ENCODE measurements at places on chromosomes 16 and 17.

- DNase-seq, result peak; percentile 42
Measured at GRCh38 chr16:56279132-56279531, 87.8 kb downstream of the GNAO1 start.

DNA sequence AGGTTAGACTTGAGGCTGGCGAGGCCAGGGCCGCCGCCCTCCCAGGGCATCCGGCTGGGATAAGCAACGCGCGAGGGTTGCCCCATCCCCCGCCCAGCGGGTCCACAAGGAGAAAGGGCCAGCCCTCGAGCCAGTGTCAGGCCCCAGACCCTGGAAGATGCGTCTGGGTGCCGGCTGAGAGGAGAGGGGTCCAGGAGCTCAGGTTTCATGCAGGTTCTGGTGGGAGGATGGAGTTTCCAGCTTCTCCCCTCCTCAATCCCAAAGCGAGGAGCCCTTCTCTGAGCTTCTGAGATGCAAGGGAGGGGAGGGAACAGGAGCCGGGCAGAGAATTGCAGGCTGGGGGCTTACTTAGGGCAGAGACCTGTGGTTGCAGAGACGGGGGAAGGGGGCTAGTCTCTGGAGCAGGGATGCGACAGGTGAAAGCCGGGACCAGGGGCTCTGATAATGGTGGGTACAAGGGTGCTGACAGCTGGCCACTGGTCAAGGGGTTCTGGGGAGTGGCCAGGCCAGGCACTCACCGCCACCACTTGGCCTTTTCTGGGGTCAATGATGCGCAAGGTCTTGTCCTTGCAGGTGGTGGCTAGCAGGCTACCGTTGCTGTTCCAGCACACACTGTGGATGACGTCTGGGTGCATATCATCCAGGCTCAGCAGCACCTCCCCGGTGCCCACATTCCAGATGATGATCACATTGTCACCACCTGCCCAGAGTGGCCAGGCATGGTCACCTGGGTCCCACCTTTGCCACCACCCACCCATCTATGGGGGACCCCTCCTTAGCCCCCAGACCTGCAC lies 4.2 kb downstream of the CORO6 start:
- DNase-seq, result no peak

DNA sequence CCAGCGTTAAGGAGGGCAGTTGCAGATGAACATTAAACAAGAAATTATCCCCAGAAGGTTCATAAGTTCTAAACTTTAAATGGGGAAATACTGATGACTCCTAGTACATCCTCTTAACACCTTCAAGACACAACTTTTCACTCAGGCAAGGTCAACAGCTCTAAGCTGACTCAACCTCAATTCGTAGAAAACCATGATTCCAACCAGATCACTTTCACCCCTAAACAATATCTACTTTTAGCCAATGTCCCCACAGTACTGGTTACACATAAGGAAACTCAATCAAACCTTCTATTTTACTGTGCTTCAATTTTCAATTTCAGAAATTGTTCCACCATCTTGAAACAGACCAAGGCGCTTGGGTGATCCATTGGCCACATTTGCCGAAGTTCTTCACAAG lies 2.3 kb downstream of the CDYL2 start:
- DNase-seq, result no peak

DNA sequence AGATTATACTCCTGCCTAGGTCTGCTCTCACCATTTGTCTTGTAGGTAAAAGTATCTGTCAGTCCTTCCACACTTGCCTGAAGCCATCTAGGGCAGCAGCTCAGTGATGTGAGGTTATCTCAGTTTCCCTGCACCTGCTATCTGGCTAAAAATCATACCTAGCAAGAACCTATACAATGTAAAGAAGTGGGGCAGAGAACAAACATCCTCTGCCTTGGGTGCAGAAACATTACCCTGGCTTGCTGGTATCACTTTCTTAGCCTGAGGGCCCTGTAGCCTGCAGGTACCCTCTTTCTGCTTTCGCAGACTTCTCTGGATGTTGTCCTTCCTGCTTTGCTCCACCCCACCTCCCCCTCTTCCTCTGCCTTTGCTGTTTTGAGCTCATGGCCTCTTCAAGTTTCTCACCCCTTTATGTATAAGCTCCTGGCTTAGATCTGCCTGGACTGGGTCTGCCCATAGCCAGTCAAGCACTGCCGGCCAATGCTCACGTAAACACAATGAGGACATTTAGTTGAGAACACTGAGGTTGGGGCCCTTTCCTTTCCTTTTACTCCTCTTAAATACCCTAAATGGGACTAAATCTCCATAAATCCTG lies 8.7 kb upstream of the SDK2 start:
- no peak for DNase-seq

DNA sequence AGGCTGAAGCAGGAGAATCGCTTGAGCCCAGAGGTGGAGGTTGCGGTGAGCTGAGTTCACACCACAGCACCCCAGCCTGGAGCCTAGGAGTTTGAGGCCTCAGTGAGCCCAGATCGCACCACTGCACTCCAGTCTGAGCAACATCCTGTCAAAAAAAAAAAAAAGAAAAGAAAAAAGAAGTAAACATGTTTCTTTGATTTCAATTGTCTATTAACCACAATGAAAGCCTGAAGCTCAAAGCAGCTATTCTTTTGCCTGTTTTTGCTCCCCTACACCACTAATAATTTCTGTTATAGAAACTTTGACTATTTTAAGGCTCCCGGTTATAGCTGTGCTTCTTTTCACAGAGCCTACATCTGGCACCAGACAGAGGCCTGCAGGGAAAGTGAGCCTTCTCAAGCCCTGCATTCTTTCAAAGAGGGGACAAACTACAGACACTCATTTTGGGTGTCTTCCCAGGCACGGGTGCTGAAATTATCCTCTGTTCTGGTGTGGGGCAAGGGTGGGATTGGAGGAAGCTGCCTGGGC lies 14.2 kb upstream of the SLC52A1 start:
- peak; percentile 54 for DNase-seq

DNA sequence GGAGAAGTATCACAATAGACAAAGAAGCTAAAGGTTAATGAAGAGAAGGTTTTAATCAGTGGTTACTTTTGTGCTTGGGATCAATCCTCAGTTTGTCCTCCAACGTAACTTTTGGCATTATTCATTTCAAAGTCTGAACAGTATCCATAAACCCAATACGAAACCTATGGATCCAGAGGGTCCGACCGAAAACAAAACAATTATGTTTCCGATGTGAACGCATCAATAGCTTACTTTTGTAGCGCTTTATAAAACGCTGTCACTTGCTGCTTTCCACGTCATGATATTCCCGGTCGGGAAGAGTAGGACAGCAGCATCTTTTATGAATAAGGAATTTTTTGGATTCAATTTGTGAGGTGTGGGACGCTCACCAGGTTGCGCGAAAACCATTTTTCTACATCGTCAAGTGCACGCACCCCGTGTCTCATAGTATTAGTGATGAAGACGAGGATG lies 383.8 kb downstream of the ZFHX3 start:
- DNase-seq, result no peak

GRCh38 chr16:50712956-50713355 lies 19.6 kb downstream of the NOD2 start:
- DNase-seq, result no peak

- no peak for DNase-seq
Measured at GRCh38 chr16:85525420-85526184, 87.5 kb upstream of the GSE1 start.

DNA sequence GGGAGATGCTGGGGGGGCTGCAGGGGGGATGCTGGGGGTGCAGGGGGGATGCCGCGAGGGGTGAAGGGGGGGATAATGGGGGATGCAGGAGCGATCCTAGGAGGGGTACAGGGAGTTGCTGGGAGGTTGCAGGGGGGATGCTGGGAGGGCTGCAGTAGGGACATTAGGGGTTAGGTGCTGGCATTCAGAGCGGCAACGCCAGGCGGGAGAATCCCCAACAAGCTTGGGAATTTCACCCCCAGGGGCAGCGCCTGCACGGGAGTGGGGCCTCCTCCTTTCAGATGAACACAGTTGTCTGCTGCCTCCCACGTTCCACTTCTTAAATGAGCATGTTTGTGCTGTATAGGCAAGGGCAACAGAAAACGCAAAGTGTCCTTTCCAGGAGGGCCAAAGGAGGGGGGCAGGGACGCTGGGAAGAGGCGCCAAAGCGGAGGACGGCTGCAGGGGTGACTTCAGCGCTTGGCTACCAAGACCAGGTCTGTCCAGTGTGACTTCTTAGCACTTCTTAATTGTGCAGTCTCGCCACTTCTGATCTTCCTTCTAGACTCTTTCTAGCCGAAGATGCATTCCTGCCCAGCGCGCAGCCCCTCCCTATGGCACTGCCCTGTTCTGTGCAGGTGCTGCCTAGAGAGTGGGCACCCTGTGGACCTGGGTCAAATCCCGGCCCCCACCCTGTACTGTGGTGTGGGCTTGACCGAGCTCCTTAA lies 2.0 kb upstream of the SLC6A4 start:
- DNase-seq, result no peak

DNA sequence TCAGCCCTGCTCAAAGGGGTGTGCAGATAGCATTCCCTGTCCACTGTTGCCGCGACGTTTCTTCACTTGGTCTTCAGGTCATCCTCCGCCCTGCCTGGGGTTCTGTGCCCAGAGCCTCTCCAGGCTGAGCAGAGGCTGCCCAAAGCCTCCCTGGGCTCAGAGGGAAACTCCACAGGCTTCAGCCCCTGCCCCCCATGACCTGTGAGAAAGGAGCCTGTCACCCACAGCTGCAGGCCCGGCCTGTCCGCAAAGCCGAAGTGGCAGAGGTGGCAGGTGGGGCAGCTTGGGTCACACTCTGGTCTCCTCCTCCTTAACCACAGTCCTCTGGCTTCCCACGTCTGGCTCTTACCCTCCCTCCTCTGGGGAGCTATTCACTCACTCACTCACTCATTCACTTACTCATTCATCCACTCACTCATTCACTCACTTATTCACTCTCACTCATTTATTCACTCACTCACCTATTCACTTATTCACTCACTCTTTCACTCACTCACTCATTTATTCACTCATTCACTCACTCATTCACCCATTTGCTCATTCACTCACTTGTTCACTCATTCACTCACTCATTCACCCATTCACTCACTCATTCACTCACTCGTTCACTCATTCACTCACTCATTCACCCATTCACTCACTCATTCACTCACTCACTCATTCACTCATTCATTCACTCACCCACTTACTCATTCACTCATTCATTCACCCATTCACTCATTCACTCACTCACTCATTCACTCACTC lies 7.1 kb upstream of the CPSF4L start:
- DNase-seq, result no peak

DNA sequence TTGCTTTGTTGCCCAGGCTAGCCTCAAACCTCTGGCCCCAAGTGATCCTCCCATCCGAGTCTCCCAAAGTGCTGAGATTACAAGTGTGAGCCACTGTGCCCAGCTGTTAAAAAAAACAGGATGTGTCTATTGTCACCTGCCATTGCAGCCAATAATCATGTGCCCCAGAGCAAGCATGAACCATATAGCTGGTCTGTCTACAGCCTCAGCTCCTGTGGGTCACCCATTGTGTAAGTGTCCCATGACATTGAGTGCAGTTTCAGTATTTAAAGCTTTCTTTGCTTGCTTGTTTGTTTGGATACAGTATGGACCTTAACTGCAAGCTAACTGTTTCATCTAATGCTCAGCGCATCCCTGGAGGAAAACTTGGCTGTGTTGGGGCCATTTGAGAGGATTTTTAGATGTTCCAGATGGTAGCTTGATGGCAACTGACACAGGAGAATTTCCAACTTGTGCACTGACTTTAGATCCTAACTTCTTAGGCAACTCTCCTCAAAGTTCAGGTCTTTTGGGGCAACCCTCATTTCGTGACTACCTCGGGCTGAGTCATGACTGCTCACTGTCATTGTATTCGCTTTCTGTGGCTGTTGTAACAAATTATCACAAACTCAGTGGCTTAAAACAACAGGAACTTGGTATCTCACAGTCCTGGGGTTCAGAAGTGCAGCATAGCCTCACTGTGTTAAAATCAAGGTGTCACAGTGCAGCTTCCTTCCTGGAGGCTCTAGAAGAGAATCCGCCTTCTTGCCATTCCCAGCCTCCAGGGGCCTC lies 30.3 kb upstream of the ADORA2B start:
- no peak for DNase-seq

GRCh38 chr17:57405491-57406072 lies 149.3 kb downstream of the MSI2 start:
- DNase-seq, result no peak

Data from activated CD4-positive, alpha-beta T cell treated with anti-CD3 and anti-CD28 coated beads, Interleukin-2, amount 50 U/mL, for 4 hours (primary cell).